Kidney tubule cell (primary cell): ENCODE measurements at places on chromosomes 13 and 19.

DNA sequence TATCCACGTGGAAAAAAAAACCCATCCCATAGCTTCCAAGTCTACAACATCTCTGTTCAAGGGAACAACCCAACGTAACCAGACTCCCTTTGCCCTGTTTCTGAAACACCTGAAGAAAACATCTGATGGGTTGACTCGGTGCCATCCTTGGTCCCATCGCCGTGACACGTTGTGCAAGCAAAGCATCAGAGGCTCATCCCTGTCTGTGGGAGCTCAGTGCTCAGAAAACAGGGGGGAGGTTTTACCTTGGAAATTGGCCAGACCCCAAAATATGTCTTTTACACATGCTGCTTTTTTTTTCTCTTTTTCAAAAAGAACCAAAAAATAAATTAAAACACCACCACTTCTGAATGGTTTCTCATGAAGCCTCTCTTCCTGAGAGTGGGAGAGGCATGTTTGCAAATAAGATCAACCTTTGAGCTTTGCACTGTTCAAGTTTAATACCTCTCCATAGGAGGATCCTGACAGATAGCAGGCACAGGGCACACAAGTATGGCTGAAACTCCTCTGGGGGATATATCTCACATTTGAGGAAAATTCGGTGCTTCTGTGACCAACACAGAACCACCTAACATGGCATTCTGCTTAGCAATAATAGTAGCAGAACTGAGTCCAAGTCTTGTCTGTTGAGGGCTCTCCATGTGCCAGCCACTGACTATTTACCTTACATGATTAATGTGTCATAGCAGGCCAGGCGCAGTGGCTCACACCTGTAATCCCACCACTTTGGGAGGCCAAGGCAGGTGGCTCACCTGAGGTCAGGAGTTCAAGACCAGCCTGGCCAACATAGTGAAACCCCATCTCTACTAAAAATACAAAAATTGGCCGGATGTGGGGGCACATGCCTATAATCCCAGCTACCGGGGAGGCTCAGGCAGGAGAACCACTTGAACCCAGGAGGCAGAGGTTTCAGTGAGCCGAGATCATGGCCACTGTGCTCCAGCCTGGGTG is 7.0 kb upstream of the PVR start:
- no peak for DNase-seq

GRCh38 chr13:57627663-57628062 is 3.9 kb upstream of the PCDH17 start:
- peak; percentile 37 for DNase-seq

DNA sequence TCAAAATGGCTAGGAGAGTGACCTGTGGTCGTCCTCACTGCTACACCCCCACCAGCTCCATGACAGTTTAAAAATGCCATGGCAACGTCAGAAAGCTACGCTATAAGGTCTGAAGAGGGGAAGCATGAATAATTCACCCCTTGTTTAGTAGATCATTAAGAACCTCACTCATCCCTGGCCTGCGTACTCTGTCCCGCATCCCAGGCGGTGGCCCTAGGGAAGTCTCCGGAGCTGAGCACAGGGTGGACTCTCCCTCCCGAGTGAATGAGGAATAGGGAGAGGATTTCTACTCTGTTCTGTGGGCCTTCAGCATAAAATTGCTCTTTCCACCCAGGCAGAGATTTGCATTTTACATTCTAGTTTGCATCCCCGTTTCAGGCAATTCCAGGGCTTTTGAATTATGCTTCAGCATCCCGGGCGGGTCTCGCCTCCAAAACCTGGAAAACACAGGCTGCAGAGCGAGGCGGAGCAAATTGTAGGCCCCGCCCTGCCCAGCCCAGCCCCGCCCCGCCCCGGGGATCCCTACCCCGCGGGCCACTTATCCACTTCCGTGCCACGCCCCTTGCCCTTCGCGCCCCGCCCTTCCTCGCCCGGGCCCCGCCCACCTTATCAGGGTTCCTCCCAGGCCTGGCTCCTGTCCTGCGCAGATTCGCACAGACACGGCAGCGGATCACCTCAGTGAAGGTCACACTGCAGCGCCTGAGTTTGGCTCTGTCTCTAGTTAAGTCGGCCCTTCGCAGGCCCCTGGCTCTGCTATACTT is 7.5 kb upstream of the ZNF525 start:
- no peak for DNase-seq

GRCh38 chr13:111115061-111115964 is at the start of gene ARHGEF7:
TSS of gene ARHGEF7 (plus strand) at chr13:111115310. CDS start at chr13:111115527, 217 bp downstream.
- DNase-seq, result peak; percentile 6

GRCh38 chr13:45219123-45219891 is 18.5 kb upstream of the KCTD4 start:
- DNase-seq, result peak; percentile 38

DNA sequence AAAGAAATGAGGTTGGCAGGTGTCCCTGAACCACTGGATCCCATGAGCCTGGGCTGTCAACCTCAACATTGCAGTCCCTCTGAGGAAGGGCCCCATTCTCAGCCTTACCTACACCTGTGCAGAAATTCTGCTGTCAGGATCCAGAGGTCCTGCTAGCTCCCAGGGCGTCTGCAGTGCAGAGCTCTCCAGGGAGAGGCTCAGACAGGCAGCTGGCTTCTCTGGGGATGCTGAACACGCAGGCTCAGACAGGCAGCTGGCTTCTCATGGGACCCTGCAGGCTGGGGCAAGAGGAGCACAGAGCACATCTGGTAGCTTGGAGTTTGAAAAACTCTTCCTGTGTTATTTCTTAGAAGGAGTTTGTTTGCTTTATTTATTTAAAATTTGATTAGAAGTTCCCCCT is 50.9 kb downstream of the TMEM255B start:
- DNase-seq, result no peak

DNA sequence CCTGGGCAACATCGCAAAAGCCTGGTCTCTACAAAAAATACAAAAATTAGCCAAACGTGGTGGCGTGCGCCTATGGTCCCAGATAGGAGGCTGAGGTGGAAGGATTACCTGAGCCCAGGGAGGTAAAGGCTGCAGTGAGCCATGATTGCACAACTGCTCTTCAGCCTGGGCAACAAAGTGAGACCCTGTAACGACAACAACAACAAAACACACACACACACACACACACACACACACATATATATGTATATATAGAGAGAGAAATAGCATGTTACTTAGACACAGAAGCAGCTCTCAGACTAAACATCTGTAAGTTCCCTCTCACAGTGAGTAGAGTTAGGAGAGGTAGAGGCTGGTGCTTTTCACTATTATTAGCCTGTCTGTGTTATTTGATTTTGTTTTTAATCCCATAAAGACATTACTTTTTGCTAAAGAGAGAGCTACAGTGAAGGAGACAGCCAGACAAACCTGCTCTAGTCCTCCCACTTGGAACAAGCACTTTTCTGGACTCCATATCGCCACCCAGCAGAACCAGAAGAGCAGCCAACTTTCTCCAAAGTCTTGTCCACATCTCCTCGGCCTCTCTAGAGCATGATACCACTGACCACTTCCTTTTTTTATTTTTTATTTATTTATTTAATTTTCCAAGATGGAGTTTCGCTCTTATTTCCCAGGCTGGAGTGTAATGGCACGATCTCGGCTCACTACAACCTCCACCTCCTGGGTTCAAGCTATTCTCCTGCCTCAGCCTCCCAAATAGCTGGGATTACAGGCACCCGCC is 2.8 kb upstream of the LIN7B start:
- no peak for DNase-seq

- DNase-seq, result no peak
These were observed 71.6 kb downstream of the KL start for GRCh38 chr13:33087790-33088189.

GRCh38 chr13:48575031-48575430 is 42.2 kb upstream of the RCBTB2 start:
- DNase-seq, result no peak

DNA sequence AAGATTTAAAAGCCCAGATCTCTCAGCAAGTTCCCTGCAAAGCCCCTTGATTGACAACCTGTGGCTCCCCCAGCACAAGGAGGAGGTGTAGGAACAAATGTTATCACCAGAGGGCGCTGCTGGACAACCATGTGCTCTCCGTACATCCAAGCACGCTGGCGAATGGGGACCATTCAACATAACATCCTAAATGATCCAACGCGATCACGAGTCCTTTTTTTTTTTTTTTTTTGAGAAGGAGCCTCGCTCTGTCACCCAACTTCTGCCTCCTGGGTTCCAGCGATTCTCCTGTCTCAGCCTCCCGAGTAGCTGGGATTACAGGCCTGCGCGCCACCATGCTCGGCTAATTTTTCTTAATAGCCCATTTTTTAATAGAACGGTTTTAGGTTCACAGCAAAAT is 52.0 kb downstream of the NWD1 start:
- peak; percentile 70 for DNase-seq

DNA sequence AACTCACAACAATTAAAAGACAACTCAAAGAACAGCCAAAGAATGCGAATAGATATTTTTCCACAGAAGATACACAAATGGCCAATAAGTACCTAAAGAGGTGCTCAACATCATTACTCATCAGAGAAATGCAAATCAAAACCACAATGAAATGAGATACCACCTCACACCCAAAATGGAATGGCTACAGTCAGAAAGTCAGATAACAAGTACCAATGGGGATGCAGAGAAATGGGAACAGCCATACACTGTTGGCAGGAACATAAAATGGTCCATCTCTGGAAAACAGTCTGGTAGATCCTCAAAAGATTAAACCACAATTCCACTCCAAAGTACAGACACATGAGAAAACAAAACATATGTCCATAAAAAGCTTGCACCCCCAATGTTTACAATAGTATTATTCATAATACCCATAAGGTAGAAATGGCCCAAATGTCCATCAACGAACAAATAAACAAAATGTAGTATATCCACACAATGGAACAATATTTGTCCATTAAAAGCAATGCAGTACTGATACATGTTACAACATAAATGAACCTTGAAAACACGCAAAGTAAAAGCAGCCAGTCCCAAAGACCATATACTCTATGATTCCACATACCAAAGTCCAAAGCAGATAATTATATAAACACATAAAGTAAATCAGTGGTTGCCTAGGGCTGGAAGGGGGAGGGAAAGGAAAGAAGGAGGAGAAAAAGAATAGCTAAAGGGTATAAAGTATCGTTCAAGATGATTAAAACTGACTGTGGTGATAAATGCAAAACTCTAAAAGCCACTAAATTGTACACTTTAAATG is 19.6 kb downstream of the USP12 start:
- DNase-seq, result peak; percentile 44

GRCh38 chr13:82803341-82803740 is 1078.9 kb downstream of the SLITRK1 start:
- no peak for DNase-seq

DNA sequence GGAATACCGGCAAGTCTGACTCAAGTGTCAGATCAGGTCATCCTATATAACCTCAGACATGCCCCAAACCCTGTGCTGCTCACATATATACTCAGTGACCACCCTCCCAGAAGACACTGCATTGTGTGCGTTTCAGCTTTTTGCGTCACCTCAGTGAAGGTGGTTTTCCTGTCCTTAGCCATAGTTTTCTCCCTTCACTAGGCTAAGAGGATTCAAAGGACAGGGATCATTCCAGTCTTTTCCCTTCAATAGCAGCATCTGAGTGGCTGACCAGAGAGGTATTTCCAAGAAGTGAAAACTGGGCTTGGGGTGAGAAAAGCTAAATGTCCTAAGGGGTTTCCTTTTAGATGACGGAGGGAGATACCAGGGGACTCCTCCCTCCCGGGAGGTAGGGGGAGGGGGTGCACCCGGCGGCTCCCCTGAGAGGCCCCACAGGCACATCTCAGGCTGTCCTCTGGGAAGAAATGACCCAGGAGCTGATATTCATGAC is 12.7 kb upstream of the OR10H1 start:
- no peak for DNase-seq

DNA sequence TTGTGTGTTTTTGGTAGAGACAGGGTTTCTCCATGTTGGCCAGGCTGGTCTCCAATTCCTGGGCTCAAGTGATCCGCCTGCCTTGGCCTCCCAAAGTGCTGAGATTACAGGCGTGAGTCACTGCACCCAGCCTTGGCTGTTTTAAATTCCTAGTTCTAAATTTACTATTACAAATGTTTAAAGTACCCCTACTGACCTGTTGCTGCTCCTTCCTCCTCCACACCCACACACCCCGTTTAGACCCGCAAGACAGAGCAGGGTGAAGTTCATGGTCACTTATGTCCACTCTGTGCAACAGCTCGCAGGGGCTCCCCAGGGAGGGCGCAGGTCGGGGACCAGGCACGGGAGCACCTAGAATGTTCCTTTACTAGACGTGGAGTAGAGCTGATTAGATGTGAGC is 28.7 kb downstream of the TMEM161A start:
- DNase-seq, result no peak

- no peak for DNase-seq
These were observed 90.3 kb downstream of the KDM4B start for GRCh38 chr19:5059213-5059574.

DNA sequence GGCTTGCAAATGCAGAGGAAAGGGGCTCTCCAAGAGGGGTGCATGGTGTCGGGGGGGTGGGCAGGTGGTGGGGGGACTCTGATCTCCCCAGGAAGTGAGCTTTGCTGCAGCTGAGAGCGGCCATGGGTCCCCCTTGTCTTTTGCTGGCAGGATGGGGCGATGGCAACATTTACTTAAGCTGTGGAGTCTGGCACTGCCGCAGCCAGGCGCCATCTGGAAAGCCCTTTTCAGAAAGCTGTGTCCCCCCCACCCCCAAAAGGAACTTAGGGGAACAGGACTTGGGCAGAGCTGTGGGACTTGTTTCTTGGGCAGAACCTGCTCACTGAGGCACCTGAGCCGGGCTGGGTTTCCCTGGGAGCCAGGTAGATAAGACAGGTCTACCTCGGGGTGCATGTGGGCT is 80.7 kb downstream of the ZNF536 start:
- DNase-seq, result no peak

GRCh38 chr13:79389026-79389425 is 17.0 kb downstream of the RBM26 start:
- no peak for DNase-seq

- no peak for DNase-seq
These were observed 7.5 kb upstream of the ZNF808 start for GRCh38 chr19:52520013-52520412.

GRCh38 chr13:35283856-35284255 is 192.6 kb downstream of the MAB21L1 start:
- DNase-seq, result peak; percentile 43

- DNase-seq, result peak; percentile 79
These were observed 53.0 kb upstream of the ZNF254 start for GRCh38 chr19:24033963-24034342.
